ENCODE measurements at places on chromosomes 7 and 10. TPM values are rescaled to one million over a fixed set of nuclear protein-coding genes. Genes with fewer than 3 reads are reported as not detected.

HGF gene
- 32.4 TPM for polyA plus RNA-seq

SPDYE1 gene
- polyA plus RNA-seq: 2.2 TPM

SLC39A12 gene
- polyA plus RNA-seq: 0.07 TPM

GDF2 gene
- polyA plus RNA-seq: 0.20 TPM

SERPINE1 gene
- 6.5 TPM for polyA plus RNA-seq

GJD4 gene
- polyA plus RNA-seq: 0.11 TPM

SPDYE11 gene
- polyA plus RNA-seq: 1.1 TPM

NKX2-3 gene
- not detected for polyA plus RNA-seq

C10orf67 gene
- polyA plus RNA-seq: 0.50 TPM

TBX20 gene
- polyA plus RNA-seq: not detected

AHR gene
- 63.6 TPM for polyA plus RNA-seq

SPAG6 gene
- 1.4 TPM for polyA plus RNA-seq

CCL26 gene
- polyA plus RNA-seq: not detected

ZNF804B gene
- polyA plus RNA-seq: 0.09 TPM

HOXA7 gene
- polyA plus RNA-seq: 5.9 TPM

WEE2 gene
- polyA plus RNA-seq: 0.56 TPM

ANKRD7 gene
- polyA plus RNA-seq: 2.2 TPM

TAS2R4 gene
- 6.3 TPM for polyA plus RNA-seq

ZNF800 gene
- polyA plus RNA-seq: 21.3 TPM

HMX2 gene
- polyA plus RNA-seq: not detected

NPC1L1 gene
- polyA plus RNA-seq: 0.32 TPM

PAPOLB gene
- polyA plus RNA-seq: 0.08 TPM

AKR1C3 gene
- 2.9 TPM for polyA plus RNA-seq

AZGP1 gene
- 1.2 TPM for polyA plus RNA-seq

CASD1 gene
- 70.1 TPM for polyA plus RNA-seq

OPALIN gene
- not detected for polyA plus RNA-seq

FAM237B gene
- 0.17 TPM for polyA plus RNA-seq

HHEX gene
- 43.9 TPM for polyA plus RNA-seq

CALN1 gene
- polyA plus RNA-seq: 0.27 TPM

ELFN1 gene
- 2.8 TPM for polyA plus RNA-seq

TMEM196 gene
- 0.07 TPM for polyA plus RNA-seq

SFTPA1 gene
- 63.5 TPM for polyA plus RNA-seq

CHST3 gene
- 10.8 TPM for polyA plus RNA-seq

All from left lung (tissue), 14 donors.